CD4-positive, alpha-beta T cell treated with Interleukin-4 for 4 hours (primary cell): ENCODE measurements at places on chromosomes 1 and 21.

DNA sequence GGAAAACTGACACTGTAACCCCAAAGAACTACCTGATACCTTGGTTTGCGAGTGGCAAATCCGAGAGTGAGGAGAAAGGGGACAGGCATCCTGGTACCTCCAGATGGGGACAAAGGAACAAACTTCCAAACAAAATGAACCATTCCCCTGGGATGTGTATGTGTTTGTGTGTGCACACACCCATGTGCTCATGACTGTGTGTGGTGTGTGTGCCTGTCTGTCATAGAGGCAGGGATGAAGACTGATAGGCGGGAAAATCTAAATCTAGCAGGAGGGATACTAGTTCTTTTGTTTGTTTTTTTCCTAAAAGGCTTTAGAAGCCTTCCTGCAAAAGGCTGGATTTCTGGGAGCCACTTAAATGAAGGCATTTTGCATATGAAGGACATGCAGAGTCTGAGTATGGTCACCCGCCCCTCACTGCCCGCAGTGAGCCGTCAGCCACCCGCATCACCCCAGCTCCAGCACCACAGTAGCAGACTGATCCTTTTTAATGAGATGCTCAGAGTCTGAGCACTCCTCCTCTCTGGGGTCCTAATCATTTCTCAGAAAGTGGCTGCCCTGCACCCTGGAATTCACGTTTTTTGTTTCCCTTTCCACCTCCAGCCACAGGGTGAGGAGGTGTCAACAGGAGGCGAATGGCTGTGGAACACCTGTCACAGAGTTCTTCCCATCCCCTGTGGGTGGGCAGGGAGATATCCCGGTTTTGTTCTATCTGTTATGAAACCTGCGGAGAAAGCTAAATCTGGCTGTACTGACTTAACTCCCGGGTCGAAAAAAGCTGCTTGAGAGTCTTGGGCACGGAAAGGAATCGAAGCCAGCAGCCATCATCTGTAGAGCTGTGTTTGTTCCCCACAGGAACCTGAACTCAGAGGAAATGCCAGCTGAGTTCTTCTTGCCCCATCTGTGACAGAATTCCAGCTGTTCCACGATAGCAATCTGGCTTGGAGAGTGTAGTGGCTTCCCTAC, 34.9 kb downstream of the UTP25 start:
- DNase-seq: no peak

DNA sequence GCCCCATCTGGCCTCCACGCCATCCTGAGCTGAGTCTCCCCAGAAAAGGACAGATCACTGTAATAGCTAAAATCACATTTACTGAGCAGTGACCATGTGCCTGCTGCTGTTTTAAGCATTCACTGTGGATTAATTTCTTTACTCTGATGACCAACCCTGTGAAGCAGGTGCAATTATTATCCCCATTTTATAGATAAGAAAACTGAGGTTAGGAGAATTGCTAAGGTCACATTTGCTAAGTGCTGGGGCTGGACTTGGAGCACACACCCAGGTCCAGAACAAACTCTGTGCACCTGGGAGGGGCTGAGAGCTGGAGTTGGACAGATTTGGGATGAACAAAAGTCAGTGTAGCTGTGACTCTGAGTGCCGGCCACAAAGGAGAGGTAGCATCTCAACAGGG, 58.0 kb downstream of the SDC3 start:
- DNase-seq: no peak

DNA sequence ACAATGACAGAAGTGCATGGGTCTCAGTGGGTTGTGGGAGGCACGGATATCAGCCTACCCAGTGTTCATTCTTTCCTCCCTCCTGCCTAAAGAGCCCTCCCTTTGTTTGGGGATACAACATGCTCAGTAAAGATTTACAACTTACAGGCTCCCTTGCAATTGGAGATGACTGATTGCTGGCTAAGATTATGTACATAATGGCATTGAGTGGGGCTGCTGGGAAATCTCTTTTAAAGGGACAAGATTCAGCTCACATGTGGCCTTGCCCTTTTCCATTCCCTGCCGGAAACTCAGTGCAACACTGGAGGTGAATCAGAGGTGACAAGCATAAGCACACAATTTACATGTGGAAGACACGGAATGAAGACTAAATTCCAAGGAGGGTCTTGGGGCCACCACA, 83.7 kb upstream of the CHRM3 start:
- no peak for DNase-seq

GRCh38 chr1:17731460-17731859, 23.7 kb upstream of the ACTL8 start:
- DNase-seq: no peak

- DNase-seq: no peak
Measured at GRCh38 chr1:111140680-111140967, 601 bp downstream of the CEPT1 start.

- peak; percentile 9 for DNase-seq
Measured at GRCh38 chr1:36606641-36607262, 124.0 kb upstream of the CSF3R start.

- peak; percentile 77 for DNase-seq
Measured at GRCh38 chr1:93844262-93845045, 34.6 kb downstream of the DNTTIP2 start.

DNA sequence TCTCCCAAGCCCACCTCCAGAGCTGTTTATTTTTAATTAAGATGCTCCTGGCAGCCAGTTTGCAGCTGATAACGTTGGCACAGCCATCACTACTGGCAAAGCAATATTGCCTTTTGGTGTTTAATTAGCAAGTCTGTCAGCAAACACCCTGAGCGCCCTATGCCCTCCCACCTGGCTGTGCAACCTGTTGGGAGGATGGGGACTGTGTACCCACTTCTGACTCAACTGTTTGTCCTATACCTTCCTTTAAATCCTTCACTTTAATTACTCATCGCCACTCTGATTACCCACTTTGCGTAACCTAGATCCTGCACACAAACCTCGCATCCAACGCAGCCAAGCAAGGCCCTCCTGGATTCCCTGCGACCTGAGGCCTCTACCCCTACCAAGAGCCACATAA, 67.1 kb downstream of the BCAR3 start:
- no peak for DNase-seq
